Vagina (tissue), 2 donors: ENCODE measurements at places on chromosomes 2 and 18. TPM values are rescaled to one million over a fixed set of nuclear protein-coding genes. Genes with fewer than 3 reads are reported as not detected.

GRCh38 chr18:59546188-59546587 is 151.0 kb downstream of the CCBE1 start:
- DNase-seq, result no peak

- no peak for DNase-seq
Observed at GRCh38 chr2:71358931-71359671, 27.5 kb downstream of the ZNF638 start.

DNA sequence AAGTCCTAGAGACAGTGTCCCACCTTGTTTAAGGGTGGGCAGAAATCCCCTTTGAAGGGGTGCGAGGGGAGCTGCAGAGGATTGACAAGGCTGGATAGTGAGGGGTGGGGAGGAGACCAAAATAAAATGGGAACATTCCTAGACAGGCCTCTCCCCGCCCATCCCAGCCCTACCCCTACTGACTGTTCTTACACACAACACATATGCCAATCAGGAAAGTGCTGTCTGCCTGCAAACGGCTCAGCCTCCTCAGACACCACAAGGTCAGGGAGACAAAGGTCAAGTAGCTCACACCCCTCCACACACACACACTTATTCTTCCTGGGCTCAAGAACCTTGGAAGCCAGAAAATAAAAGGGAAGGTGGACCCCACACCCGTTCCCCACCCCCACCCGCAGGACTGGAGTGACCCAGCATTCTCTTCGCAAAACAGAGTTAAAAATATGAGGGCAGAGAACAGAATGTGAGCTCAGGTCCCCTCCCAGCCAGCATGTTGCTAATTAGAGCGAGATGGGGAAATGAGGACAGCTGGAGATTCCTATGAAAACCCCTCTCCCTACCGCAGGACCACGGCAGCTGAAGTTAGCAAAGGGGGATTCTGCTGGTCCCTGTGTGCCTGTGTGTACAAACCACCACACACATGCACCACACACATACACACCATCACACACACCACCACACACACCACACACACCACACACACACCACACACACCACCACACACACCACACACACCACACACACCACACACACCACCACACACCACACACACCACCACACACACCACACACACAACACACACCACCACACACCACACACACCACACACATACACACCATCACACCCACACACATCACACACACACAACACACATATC is 197.8 kb downstream of the TNS1 start:
- DNase-seq, result no peak

MYOM1 gene
- 1.2 TPM for total RNA-seq

GRCh38 chr2:10794876-10795275 is 17.7 kb downstream of the PDIA6 start:
- DNase-seq, result no peak

GRCh38 chr2:215367662-215368492 is 56.0 kb downstream of the ATIC start:
- no peak for DNase-seq

- DNase-seq, result no peak
Observed at GRCh38 chr18:7663366-7664312, 96.5 kb downstream of the PTPRM start.

DNA sequence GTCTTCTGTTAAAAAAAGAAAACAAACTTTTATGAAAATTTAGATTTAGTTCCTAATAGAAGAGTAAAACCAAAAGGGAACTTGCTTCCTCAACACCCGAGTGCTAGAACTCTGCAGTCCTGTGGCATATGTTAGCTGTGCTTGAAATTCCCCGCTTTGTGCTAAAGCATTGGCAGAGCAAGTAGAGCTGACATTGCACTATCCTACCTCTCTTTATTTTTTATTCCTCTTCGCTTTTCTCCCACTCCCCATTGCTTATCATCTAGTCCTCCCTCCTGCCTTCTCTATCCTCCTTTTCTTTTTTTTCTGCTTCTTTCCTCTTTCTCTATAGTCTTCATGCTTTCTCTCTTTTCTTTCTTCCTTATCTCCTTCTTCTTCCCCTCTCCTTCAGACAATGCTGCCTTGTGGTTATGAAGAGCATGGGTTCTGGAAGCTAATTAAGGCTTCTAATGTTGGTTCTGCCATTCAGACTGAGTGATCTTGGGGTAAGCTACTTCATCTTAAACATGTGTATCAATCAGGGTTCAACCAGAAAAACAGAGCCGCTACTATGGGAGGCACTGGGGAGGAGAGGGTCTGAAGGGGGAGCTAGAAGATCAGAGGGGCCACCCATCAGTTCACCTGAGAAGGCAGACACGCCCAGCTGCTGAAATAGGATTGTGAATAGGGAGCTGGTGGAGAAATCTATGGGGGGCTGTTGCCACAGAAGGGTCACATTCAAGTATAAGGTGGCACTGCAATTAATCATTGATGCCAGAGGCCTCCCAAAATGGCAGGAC is 31.4 kb upstream of the PELI1 start:
- DNase-seq, result no peak

DNA sequence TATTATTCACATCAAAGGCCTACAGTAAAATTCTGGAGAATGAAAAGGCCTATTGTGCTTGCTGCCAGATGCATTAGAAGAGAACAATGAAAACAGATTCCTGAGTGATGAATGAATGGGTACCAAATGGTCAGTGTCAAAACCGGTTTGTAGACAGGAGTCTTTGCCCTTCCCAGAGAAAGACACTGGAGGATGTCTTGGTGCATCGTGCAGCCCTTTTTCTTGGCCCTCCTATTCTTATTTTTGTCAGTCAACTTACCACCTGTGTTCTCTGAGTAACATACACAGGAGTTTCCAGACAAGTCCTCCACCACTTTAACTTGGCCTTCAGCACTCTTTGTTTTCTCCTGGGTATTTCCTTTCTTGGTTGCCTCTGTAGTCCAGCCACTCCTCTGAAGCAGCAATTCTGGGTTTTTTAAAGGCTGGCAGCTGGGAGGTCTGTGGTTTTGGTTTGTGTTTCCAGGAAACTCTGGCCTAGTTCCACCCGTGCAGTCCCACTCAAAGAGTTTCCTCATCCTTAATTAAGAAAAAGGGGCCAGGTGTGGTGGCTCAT is 29.4 kb downstream of the PSTPIP2 start:
- DNase-seq, result no peak

NEUROD1 gene
- not detected for total RNA-seq
